ENCODE measurements at places on chromosomes 5 and 9.

GRCh38 chr5:67262206-67262605 lies 65.6 kb upstream of the CD180 start:
- DNase-seq = no peak

DNA sequence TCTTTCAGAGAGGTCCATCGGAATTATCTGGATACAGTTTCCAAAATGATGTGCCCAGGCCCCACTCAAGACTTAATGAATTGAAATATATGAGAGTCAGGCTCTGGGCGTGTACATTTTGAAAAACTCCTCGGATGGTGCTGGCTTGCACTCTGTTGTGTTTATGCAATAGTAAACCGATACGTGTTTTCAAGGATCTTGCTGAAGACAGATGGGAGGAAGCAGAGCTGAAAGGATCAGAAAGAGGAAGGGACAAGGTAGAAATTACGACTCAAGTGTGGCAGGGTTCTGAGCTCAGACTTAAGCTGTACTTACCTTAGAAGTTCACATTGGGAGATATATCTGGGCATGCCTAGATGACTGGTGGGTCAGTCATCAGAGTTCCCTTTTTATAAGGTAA lies 13.7 kb upstream of the STOM start:
- DNase-seq = no peak

GRCh38 chr9:83959061-83959460 lies 21.0 kb downstream of the HNRNPK start:
- no peak for DNase-seq

- no peak for DNase-seq
These were observed 222.9 kb upstream of the EFNA5 start for GRCh38 chr5:107893642-107894041.

DNA sequence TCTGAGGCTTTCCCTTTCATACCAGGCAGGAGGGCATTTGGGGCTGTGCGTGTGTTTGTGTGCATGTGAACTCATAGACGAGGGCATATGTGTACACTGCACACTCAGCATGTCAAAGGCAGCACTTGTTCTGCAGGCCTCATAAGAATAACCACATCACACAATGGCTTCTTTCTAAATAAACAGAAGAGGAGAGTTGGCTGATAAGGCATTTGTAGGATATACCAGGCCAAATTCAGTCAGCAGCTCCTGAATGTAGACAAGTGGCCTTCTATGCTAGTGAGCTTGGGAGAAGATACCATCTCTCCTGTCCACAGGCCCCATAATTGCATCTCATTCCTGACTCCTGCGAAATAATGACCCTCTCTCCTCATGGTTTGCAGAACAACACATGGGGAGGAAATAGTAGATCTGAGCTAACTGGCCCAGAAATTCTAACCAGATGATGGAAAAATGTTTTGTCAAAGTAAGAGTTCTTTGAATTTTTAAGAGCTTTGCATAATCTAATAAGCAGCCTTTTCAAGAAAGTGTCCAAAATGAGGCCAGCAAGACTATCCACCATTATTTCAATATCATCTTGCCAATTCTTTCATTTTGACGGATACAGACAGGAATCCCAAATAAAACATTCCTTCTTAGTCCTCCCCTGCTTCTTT lies 60.5 kb upstream of the GAS1 start:
- DNase-seq = no peak
